ENCODE measurements at places on chromosomes 5 and 9.

DNA sequence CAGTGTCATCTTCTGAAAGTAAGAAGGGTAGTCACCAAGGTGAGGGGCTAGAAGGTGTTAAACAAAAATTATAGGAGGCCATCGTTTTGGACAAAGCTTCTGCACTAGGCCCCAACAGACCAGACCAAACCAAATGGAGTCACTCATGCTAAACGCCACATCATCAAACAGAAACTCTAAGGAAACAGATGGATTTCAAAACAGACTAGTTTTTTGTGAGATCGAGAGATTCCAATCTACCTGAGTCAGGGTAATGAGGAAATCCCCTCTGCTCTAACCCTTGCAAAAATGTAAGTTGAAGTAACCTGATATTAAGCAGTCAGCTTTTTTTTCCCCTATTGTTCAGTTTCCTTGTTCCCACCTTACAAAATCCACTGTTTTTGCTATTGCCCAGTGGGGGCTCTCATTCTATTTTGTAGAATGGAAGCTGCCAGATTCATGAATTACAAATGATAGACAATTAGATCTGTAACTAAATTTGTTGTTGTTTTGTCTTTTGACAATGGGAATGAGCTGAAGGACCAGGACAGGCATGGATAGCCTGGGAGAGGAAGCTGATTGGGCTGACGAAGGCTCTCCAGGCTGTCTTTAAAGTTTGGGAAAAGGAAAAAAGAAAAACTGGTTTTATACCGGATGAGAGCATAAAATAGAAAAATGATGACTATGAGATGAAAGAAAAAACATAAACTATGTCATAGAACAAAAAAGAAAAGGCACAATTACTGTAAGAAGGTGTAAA lies 94.7 kb upstream of the ADAMTSL1 start:
- DNase-seq = no peak

- no peak for DNase-seq
Measured at GRCh38 chr9:17081814-17082213, 53.0 kb upstream of the CNTLN start.

DNA sequence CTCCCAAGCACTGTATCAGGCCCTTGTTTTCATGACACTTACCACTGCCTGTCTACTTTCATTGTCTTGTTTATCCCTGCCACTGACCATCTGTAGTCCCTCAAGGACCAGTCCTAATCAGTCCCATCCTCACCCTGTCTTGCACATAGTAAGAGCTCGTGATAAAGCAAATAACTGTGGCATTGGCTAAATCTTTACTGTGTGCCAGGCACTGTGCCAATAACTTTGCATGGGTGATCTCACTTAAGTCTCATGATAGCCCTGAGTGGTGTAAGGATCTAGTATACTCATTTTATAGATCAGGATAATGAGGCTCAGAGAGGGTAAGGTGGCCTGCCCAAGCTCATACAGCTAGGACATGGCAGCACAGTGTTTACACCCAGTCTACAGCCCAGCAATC lies 5.6 kb downstream of the CDX1 start:
- no peak for DNase-seq

GRCh38 chr9:20681467-20681866 lies 2.6 kb upstream of the FOCAD start:
- DNase-seq = no peak

- DNase-seq = no peak
Measured at GRCh38 chr5:53418826-53419658, 61.4 kb upstream of the FST start.

DNA sequence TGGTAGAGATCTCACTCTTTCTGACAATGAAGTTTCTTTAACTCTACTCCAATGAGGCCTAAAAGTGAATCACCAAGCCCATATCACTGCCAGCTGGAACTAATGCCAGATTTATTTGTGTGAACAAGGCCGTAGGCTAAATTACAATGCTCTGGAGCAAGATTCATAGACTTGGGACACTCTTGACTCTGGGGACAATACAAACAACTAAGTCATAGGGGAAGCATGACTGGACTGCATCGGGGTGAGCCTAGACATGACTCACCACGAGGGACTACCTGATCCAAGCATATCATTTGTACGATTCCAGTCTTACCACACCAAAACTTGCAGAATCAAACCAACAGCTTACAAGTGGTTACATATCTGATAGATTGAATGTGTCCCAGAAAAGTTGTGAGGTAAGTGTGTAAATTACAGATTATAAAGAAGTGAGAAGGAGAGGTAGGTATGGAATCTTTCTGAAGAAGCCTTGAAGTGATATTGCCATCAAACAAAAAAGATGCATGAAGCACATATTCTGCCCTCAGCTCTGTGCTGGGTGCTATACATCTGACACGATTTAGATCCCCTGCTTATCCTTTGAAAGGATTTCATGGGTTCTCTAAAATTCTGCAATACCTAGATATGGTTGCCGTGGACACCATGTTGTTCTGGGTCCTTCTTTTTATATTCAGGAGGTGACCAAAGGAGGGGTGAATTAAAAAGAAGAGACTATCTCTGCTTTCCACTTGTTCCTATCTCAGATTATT lies 199.3 kb upstream of the PDE4D start:
- DNase-seq = no peak

DNA sequence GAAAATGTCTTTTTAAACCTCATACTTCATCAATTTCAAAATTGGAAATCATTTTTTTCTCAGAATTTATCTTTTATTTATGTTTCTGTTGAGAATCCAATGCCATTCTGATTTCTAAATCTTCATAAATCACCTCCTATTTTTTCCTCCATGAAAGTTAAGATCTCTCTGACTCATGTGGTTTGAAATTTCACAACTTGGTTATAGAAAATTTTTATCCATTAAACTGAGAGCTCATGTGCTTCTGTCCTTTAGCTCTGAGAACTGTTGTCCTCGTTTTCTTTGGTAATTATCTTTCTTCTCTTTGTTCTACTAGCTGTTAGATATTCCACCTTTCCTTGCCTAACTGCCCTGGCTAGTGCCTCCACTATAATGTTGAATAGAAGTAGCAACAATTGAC lies 1.5 kb upstream of the RNF180 start:
- no peak for DNase-seq

DNA sequence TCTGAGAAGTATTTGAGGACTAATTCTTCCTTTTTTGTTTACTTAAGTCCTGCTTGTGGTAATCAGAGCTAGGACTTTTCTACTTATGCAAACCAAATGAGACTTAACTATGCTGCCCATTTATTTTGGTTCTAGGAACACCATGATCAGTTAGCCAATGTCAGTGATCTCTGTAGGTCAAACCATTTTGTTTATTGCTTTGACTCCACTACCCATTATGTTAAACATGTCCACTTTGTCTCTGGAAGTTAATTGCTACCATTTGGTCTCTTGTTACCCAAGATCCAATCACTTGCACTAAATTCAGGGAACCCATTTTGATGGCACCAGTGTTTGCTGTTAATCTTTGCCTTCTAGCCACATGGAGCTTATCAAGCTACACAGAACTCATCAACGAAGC lies 161.9 kb downstream of the CCDC171 start:
- no peak for DNase-seq

- DNase-seq = no peak
Measured at GRCh38 chr5:91957666-91958065, 574.5 kb upstream of the ARRDC3 start.

- DNase-seq = no peak
Measured at GRCh38 chr9:127679506-127679905, 27.3 kb upstream of the CFAP157 start.

- no peak for DNase-seq
Measured at GRCh38 chr5:32394981-32395380, 49.6 kb downstream of the ZFR start.

- DNase-seq = no peak
Measured at GRCh38 chr5:60487885-60488442, 212.0 kb downstream of the DEPDC1B start.

- DNase-seq = no peak
Measured at GRCh38 chr9:129902740-129903134, 67.5 kb downstream of the USP20 start.

Measured in stimulated activated CD8-positive, alpha-beta memory T cell treated with anti-CD3 and anti-CD28 coated beads, Interleukin-4, amount 100 ng/mL, for 1 hour (primary cell).